ENCODE measurements at places on chromosomes 3 and 15. TPM values are rescaled to one million over a fixed set of nuclear protein-coding genes. Genes with fewer than 3 reads are reported as not detected.

The RBPMS2 gene
- 1.4 TPM for total RNA-seq

The TMEM45A gene
- 15.5 TPM for total RNA-seq

The STRA6 gene
- total RNA-seq: 14.9 TPM

The ARRDC4 gene
- total RNA-seq: 27.7 TPM

The POC1A gene
- 7.1 TPM for total RNA-seq

The SLC28A2 gene
- total RNA-seq: 0.23 TPM

The MOBP gene
- total RNA-seq: not detected

The LMAN1L gene
- total RNA-seq: not detected

The IL17RB gene
- 5.1 TPM for total RNA-seq

The RLBP1 gene
- total RNA-seq: not detected

The CEMIP gene
- total RNA-seq: 1.6 TPM

The DNAJC19 gene
- total RNA-seq: 34.8 TPM

The GOLGA6D gene
- total RNA-seq: not detected

The GOLGA6B gene
- total RNA-seq: 0.23 TPM

The EBLN2 gene
- total RNA-seq: 12.1 TPM

The ROPN1 gene
- total RNA-seq: not detected

The FBXO40 gene
- total RNA-seq: 1.5 TPM

The THBS1 gene
- 309 TPM for total RNA-seq

The ROBO1 gene
- total RNA-seq: 61.5 TPM

The TRIM59 gene
- 15.9 TPM for total RNA-seq

The MYZAP gene
- 2.7 TPM for total RNA-seq

The MLF1 gene
- total RNA-seq: 27.9 TPM

The RARB gene
- total RNA-seq: 76.9 TPM

The SI gene
- under 0.01 TPM for total RNA-seq

The CPLX3 gene
- total RNA-seq: not detected

The FOXB1 gene
- total RNA-seq: not detected

The TEX55 gene
- not detected for total RNA-seq

The IDH3A gene
- 32.4 TPM for total RNA-seq

The CACNA2D3 gene
- 3.6 TPM for total RNA-seq

The PLA2G4E gene
- 0.29 TPM for total RNA-seq

The HTR3E gene
- not detected for total RNA-seq

The GADL1 gene
- 6.2 TPM for total RNA-seq

The ZBTB20 gene
- total RNA-seq: 80.8 TPM

The CPA3 gene
- total RNA-seq: 1.6 TPM

The SLC9C1 gene
- 1.5 TPM for total RNA-seq

The EIF4A2 gene
- total RNA-seq: 609 TPM

The ACKR4 gene
- 1.9 TPM for total RNA-seq

The ANKRD34C gene
- total RNA-seq: 0.12 TPM

The LYZL4 gene
- not detected for total RNA-seq

The HGD gene
- total RNA-seq: 38.9 TPM

The NR1D2 gene
- total RNA-seq: 40.4 TPM

The VWA5B2 gene
- total RNA-seq: 0.99 TPM

The GOLGA8Q gene
- 1.3 TPM for total RNA-seq

The KATNBL1 gene
- 56.8 TPM for total RNA-seq

The DUOXA1 gene
- total RNA-seq: 0.93 TPM

The FBXW12 gene
- 0.23 TPM for total RNA-seq

The GOLGA8K gene
- total RNA-seq: not detected

The BCL2A1 gene
- total RNA-seq: 8.2 TPM

The GOLGA6A gene
- total RNA-seq: not detected

The RAB7A gene
- total RNA-seq: 68.8 TPM

The NR2E3 gene
- 1.2 TPM for total RNA-seq

The CCDC39 gene
- not detected for total RNA-seq

Data from metanephros (tissue), 2 donors.